ENCODE measurements at places on chromosomes 1 and 21. TPM values are rescaled to one million over a fixed set of nuclear protein-coding genes. Genes with fewer than 3 reads are reported as not detected.

TBX19 gene
- 2.2 TPM for total RNA-seq

RNF186 gene
- not detected for total RNA-seq

KCNE1 gene
- not detected for total RNA-seq

DNA sequence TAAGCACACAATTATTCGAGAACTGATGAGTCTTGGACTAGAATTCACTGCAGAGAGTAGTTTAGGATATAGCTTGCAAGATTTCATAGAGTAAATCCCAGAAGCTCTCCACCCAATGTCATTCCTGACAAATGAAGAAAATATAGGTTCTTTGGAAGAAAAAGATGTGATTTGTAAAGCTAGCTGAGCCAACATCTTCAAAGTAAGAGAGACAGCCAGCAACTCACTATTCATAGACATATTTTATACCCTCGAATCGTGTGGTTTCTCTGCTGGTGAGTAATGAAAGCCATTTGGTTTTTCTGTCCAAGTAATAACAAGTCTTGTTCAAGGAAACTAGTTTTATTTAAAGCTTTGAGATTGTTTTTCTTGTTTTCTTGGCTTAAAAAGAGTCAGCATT, 165.7 kb upstream of the SYT6 start:
- H3K36me3 ChIP-seq, result no peaks in the 10 kb centered on the region
- no peaks in the 10 kb centered on the region for H3K4me1 ChIP-seq
- no peak for DNase-seq
- no peak overlapping the region for H3K4me3 ChIP-seq
- no peak overlapping the region for H3K27ac ChIP-seq
- H3K27me3 ChIP-seq, result no peaks in the 10 kb centered on the region

DNA sequence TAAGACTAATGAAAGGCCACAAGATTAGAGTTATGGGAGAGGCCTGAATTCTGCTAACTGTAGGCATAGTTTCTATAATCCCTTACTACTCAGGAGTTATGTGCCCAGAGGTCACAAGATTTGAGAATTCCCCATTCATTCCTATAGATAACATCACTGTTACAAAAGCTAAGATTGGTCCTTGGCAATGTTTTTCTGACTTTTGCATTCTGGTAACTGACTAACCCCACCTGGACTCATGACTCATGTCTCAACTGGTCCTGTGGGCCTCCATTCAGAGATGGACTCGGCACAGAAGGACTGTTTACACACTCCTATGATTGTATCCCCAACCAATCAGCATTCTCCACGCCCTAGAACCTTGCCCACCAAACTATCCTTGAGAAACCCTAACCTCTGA, 249.0 kb upstream of the ZP4 start:
- DNase-seq, result no peak
- H3K4me3 ChIP-seq, result no peak overlapping the region
- H3K27ac ChIP-seq, result no peak overlapping the region
- H3K36me3 ChIP-seq, result no peaks in the 10 kb centered on the region

DNA sequence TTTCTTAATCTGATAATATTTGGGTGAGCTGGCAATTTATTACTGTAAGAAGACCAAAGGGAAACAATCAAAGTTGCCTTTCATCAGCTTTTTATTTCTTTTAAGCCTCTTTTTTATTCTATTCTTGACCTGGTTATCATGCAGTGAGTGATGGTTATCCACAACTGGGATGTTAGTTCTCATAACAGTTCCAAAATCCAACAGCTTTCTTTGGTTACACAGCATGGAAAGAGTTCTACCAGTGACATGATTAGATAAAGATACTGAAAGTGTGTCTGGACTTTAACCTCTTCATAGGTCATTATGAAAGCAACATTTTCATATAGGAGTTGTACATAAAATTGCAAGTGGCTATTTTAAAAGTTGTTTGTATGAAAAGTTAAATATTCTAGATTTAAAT, 163.0 kb downstream of the SYT2 start:
- no peaks in the 10 kb centered on the region for H3K27me3 ChIP-seq
- DNase-seq, result no peak
- no peak overlapping the region for H3K4me3 ChIP-seq
- H3K36me3 ChIP-seq, result no peaks in the 10 kb centered on the region
- H3K4me1 ChIP-seq, result no peaks in the 10 kb centered on the region

- no peak overlapping the region for H3K4me3 ChIP-seq
- H3K27ac ChIP-seq, result no peak overlapping the region
- H3K4me1 ChIP-seq, result no peaks in the 10 kb centered on the region
- H3K27me3 ChIP-seq, result no peaks in the 10 kb centered on the region
These were observed 486.7 kb downstream of the OMA1 start for GRCh38 chr1:58059789-58060188.

- no peaks in the 10 kb centered on the region for H3K27me3 ChIP-seq
- DNase-seq, result no peak
- no peaks in the 10 kb centered on the region for H3K4me1 ChIP-seq
- no peaks in the 10 kb centered on the region for H3K36me3 ChIP-seq
These were observed 153.0 kb upstream of the B3GALT2 start for GRCh38 chr1:193339401-193339800.

Data from Panc1 (cell line).